ENCODE measurements at places on chromosomes 3 and 15. TPM values are rescaled to one million over a fixed set of nuclear protein-coding genes. Genes with fewer than 3 reads are reported as not detected.

ZNF621 gene
- 10.5 TPM for total RNA-seq

SEMA5B gene
- total RNA-seq = 5.2 TPM

GOLGA6A gene
- total RNA-seq = not detected

GOLGA6L1 gene
- total RNA-seq = not detected

ACKR2 gene
- 0.89 TPM for total RNA-seq

PRRT3 gene
- total RNA-seq = 0.57 TPM

RAB43 gene
- 3.4 TPM for total RNA-seq

MKRN2OS gene
- not detected for total RNA-seq

PLS1 gene
- 2.5 TPM for total RNA-seq

CHRM5 gene
- total RNA-seq = not detected

DNA sequence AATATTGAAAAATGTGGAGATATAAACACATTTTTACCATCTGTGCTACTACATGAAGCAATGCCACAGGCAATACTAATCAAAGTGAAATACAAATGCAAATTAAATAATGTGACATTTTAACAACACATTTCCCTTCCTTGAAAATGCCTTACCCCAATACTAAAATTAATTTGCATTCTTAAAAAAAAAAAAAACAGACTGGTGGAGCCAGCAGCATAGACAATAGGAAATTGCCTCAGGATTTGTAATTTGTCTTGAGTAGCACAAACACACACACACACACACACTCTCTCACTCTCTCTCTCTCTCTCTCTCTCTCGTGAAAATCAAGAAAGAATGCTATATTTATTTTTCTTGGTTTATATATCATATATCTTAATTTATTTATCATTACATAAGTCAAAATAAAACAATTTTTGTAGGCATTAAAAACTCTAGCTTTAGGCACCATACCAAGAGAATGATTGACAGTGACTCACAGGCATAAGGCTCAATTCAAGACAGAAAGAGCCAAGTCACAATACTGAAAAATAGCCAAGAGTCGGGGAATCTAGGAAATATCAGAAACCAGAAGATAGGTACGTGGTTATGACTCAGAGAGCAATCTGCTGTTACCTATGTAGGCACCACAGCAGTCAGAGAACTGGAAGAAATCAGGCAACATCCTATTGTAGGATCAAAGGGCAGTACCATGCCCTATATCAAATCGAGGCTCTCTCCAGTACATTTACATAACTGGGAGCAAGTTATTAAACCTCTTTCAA lies 23.0 kb downstream of the SUCNR1 start:
- no peak for DNase-seq

- no peak for DNase-seq
Measured at GRCh38 chr3:173841334-173841733, 443.8 kb downstream of the NLGN1 start.

DNA sequence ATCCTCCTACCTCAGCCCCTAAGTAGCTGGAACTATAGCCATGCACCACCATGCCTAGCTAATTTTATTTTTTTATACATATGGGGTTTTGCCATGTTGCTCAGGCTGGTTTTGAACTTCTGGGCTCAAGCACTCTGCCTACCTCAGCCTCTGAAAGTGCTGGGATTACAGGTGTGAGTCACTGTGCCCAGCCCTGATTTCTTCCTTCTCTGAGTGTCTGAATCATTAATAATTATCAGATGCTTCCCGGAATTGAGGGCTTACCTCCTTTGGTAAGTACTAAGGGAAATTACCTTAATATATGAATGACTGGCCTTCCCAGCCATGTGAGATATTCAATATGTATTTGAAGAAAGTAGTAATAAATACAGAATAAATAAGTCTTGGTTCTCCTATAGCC lies 7.2 kb downstream of the CLPX start:
- no peak for DNase-seq

DNA sequence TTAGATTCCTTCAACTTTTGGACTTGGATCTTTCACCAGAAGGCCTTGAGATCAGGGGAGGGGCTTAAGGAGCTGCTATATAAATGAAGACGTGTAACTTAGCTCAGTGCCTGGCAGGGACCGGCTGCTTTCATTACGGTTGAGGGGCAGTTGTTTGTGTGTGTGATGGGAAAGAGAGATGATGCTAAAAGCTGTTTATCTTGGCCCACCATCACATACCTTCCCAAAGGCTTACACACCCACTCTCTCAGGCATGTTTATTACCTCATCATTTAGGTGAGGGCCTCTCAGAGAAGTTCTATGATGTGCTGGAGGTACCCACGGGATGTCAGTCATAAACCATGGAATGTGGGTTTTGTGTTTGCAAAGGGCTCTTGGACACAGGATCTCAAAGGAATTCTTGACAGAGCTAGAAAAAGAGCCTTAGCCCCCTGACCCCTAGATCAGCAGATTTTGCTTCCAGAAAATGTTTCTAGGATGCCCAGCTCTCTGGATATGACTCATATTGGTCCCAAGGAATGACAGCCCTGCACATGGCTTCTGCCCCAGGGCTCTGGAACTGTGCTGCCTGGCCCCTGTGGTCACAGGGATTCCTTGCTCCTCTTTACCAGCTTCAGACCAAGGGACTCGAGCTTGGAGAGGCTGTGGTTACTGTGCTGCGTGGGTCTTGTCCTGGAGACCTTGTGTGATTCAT lies 15.9 kb upstream of the SMAD3 start:
- no peak for DNase-seq

- DNase-seq = no peak
Measured at GRCh38 chr3:73933585-73933984, 308.8 kb upstream of the PDZRN3 start.

- no peak for DNase-seq
Measured at GRCh38 chr15:29686445-29687203, 135.6 kb downstream of the TJP1 start.

- DNase-seq = no peak
Measured at GRCh38 chr3:12990781-12991480, 82.3 kb downstream of the IQSEC1 start.

DNA sequence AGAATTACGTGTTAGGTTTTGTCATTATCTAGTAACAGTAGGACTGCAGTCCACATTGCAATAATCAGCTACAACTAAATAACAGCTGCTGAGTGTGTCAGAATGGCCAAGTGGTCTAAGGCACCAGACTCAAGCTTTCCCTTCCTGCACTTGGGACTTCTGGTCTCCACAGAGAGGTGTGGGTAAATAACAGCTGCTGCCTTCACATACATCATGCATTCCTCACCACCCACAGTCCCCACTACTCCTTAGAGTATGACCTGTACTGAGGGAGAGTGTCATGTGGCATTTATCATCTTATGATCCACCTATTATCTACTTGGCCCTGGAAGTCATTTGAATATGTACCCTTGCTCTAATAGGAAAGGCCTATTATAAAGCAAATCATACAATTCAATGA lies 22.2 kb upstream of the ZMAT3 start:
- DNase-seq = no peak

DNA sequence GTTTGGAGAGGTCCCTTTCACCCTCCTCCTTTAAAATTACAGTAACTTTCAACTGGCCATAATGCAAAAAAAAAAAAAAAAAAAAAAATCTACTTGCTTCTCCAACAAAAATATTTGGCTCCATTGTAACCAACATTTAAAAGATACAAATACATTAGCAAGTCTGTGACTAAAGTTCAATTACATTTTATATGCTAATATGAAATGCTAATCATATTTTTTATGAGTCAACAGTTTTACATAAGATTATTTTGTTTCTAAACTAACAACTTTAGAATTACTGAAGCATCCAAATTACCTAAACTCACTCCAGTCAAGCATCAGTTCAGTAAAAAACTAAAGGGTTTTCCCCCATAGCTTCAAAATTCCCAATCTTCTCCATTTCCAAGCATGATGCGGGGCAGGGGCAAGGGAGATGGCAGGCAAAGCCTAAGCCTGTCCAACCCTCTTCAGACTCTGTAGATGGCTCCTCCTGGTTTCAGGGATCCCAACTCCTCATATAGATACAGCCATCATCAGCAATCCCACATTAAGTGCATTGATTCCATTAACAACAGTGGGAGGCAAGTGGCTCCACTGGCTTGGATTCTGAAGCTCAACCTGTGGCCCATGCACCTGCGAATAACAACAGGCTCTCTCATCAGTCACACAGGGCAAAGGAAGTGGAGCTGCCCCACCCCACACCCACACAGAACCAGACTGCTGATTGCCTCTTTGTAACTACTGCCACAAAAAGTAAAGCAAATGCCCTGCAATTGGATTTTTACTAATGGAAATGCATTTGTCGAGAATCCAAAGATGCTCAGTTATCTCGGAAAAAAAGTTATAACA lies 15.0 kb downstream of the SFMBT1 start:
- no peak for DNase-seq

GRCh38 chr3:31051226-31051625 lies 156.8 kb upstream of the GADL1 start:
- DNase-seq = no peak

GRCh38 chr3:4703054-4703480 lies 209.9 kb downstream of the ITPR1 start:
- DNase-seq = no peak

DNA sequence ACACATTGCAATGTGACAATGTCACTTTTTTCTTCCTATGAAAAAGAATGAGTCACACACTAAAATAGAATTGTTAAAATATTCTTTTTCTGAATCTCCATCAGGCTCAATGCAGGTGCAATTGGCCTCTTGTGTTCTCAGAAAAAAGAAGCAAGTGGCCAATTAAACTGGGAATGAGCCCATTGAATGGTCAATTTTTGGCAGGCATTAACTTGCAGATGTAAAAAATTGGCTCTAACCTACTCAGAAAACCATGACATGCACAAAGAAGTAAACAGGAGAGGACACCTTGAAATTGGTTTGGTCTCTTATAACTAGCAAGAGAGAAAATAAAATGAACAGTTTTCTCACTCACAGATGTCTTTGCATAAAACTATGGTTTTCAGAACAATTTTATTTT lies 820.8 kb downstream of the TBL1XR1 start:
- no peak for DNase-seq

GRCh38 chr3:53022647-53023046 lies 23.2 kb downstream of the SFMBT1 start:
- DNase-seq = no peak

- DNase-seq = no peak
Measured at GRCh38 chr15:92184142-92184541, 209.5 kb upstream of the ST8SIA2 start.

GRCh38 chr3:186073641-186074040 lies 35.2 kb downstream of the ETV5 start:
- DNase-seq = no peak

DNA sequence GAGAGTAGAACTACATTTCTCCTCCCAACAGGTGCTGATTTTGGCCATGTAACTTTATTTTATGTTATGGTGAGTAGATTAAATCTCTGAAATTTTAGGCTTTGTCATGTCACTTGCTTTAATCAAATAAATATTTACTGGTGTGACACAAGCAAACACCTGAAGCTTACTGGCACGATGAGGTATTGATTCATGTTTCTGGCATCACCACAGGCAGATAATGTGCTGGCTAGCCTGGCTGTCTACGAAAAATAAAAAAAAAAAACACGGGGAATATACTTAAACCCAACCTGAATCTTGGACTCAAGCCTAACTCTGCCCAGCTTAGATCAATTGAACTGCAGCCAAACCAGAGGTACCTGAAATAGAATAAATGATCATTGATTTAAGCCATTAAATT lies 65.6 kb upstream of the CADM2 start:
- no peak for DNase-seq

GRCh38 chr3:160617636-160618035 lies 52.3 kb upstream of the KPNA4 start:
- no peak for DNase-seq

DNA sequence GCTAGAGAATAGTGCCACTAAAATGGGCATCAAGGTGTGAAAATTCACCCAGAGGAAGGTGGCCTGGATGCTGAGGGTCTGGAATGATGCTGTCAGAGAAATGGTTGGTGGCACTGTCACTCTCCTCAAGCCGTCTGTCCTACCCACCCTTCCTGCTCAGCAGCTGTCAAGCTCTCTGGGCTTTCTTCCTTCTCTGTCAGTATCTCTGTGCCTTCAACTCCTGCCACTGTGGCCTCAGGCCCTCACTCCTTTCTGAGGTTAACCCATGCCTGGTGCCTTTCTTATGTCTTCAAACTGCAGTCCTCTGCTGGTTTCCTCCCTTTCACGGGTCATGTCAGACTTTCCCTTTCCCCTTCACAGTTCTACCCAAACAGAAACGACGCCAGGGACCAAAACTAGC lies 4.4 kb downstream of the MYO5C start:
- no peak for DNase-seq

GRCh38 chr15:90930861-90931574 lies 1.3 kb downstream of the HDDC3 start:
- no peak for DNase-seq

DNA sequence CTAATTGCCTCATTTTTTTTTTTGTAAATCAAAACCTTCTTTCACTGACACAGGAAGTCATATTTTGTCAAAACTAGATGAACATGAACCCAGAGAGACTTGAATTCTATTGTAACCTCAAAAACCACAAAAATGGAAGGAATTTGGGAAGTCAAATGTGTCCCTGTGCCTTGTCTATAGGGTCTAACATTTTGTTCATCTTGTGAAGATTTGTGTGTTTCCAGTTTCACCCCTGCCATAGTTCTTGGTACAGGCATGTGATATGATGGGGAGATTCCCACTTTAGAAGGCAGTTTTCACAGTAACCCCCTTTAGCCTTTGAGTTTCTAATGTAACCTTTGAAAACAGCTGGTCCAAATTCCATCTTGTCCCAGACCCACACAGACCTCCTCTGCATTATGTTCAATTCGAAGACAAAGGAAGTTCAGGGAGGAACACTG lies 318.5 kb upstream of the ADAMTS9 start:
- DNase-seq = no peak

DNA sequence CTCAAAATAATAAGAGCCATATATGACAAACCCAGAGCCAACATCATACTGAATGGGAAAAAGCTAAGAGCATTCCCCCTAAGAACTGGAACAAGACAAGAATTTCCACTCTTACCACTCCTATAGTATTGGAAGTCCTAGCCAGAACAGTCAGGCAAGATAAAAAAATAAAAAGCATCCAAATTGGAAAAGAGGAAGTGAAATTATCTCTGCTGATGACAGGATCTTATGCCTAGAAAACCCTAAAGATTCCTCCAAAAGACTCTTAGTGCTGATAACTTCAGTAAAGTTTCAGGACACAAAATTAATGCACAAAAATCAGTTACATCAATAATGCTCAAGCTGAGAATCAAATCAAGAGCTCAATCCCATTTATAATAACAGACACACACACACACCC lies 45.9 kb upstream of the SLC2A2 start:
- DNase-seq = no peak

DNA sequence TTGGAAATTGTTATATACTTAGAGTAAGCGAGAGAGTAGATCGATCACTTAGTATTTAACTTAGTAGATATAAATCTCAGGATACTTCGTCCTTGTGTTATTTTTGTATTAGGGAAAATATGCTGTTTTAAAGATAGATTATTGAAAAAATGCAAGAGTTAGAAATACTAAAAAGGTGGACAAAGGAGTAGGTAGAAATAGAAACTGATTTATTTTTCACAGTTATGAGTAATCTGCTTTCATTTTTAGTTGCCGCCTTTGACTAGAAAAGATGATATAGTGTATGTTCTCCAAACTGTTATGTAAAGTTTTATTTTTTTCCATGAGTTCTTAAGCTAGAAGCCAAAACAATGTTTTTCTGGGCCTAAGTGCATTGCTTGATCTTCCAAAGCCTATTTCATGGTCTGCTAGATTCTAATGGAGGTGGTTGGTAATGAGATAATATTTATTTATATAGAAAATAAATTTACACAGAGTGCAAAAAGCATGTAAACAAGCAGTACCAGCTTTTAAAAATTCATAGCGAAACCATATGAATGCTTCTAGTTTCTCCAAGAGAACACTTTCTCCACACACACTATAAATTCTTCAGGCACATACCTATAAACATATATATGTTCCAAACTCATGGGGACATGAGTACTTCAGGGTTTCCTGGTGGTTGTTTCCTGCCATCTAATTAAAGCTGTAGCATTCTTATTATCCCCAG lies 61.1 kb downstream of the DIPK2A start:
- DNase-seq = no peak
